ENCODE measurements at places on chromosomes 1 and 21. TPM values are rescaled to one million over a fixed set of nuclear protein-coding genes. Genes with fewer than 3 reads are reported as not detected.

Gene ZSWIM5
- total RNA-seq: 2.0 TPM

Gene CFAP74
- 0.18 TPM for total RNA-seq

Gene CRNN
- not detected for total RNA-seq

Gene LDLRAD1
- not detected for total RNA-seq

Gene IGSF9
- total RNA-seq: 77.5 TPM

DNA sequence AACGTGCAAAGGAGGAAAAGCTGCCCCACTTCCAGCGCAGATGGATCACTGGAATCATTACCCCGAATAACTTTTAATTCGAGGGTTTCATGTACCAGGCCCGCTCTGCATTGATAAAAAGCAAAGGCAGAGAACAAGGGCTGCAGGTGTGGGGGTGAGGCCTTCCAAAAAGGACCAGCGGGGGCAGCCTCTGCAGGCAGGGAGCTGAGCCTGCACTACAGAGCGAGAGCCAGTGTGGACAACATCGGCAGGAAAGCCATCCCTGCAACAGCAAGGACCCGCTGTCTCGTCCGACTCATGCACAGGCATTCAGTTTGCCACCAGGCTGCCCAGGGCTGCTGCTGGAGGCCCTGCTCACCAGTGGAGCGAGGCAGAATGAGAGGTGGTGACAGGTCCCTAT is 27.1 kb upstream of the AJAP1 start:
- no peak for DNase-seq

DNA sequence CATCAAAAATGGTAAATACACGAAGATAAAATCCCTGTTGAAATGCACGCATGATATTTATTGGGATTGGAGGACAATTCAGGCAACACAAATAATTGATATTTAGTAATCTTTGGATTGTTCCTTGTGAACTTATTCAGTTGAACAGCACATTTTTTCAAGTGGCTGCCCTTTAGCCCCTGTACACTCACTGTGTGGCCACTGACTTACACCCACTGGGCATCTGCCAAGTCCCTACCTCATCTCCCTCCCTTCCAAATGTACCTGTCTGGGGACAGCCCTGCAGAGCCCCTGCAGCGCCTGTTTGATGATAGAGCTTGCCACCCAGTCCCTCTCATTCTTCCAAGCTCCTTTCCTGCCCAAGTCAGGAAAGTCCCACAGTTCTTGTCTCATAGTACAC is 154.3 kb downstream of the GLUL start:
- no peak for DNase-seq

GRCh38 chr1:80218112-80218511 is 1211.6 kb upstream of the ADGRL4 start:
- DNase-seq: no peak

GRCh38 chr1:46013581-46013980 is 118.8 kb downstream of the PIK3R3 start:
- DNase-seq: no peak

GRCh38 chr1:196467230-196467925 is 140.9 kb downstream of the KCNT2 start:
- DNase-seq: no peak

GRCh38 chr1:14553711-14554110 is 44.8 kb upstream of the KAZN start:
- no peak for DNase-seq

DNA sequence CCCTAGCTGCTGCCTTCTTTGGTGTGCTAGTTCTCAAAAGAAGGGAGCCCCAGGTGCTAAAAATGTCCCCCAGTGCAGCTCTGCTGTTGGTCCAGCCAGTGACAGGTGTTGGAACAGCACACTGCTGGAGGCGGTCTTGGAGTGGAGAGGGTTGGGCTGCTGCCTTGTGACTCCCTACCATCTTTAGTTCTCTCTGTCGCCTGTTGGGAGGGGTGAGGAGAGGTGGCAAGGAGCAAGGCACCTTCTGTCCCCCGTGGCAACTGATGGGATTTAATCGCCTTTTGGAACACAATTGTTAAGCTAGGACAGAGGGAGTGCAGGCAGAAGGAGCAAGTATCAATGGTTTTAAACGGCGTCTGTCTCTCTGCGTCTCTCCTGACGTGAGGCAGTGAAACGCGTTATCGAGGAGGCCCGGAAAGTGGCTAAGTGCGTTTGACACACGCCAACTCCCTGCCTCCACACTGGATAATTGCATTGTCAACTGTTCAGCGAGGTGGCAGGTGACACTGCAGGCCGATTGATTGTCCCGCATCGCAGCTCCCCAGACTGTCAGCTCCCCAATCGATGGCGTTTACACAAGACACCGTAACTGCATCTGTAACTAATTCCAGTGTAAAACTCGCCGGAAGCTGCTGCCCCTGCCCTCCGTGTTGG is 34.0 kb downstream of the TMEM53 start:
- no peak for DNase-seq
